ENCODE measurements at places on chromosomes 4 and X. TPM values are rescaled to one million over a fixed set of nuclear protein-coding genes. Genes with fewer than 3 reads are reported as not detected.

The TLR7 gene
- total RNA-seq = not detected

The GNRHR gene
- not detected for total RNA-seq

The GAGE1 gene
- not detected for total RNA-seq

The MFAP3L gene
- total RNA-seq = 0.86 TPM

The EREG gene
- 5.2 TPM for total RNA-seq

The DOK7 gene
- not detected for total RNA-seq

The PDE6B gene
- under 0.01 TPM for total RNA-seq

The CYBB gene
- total RNA-seq = 0.32 TPM

The TCEANC gene
- 5.2 TPM for total RNA-seq

The SULT1E1 gene
- total RNA-seq = under 0.01 TPM

The TMSB15A gene
- total RNA-seq = 1.7 TPM

The MAGEB2 gene
- not detected for total RNA-seq

The CENPVL2 gene
- total RNA-seq = not detected

The LIMCH1 gene
- total RNA-seq = 8.4 TPM

The HSFX3 gene
- not detected for total RNA-seq

The OFD1 gene
- 12.5 TPM for total RNA-seq

The BTC gene
- 0.43 TPM for total RNA-seq

The LANCL3 gene
- 0.32 TPM for total RNA-seq

The TRIM60 gene
- total RNA-seq = 0.32 TPM

The UNC5C gene
- total RNA-seq = under 0.01 TPM

The RNF150 gene
- 12.2 TPM for total RNA-seq

The ENAM gene
- total RNA-seq = 0.97 TPM

The TMEM187 gene
- total RNA-seq = 7.1 TPM

The PCSK1N gene
- not detected for total RNA-seq

The CASP3 gene
- 35.4 TPM for total RNA-seq
